ENCODE measurements at places on chromosomes 7 and 10.

DNA sequence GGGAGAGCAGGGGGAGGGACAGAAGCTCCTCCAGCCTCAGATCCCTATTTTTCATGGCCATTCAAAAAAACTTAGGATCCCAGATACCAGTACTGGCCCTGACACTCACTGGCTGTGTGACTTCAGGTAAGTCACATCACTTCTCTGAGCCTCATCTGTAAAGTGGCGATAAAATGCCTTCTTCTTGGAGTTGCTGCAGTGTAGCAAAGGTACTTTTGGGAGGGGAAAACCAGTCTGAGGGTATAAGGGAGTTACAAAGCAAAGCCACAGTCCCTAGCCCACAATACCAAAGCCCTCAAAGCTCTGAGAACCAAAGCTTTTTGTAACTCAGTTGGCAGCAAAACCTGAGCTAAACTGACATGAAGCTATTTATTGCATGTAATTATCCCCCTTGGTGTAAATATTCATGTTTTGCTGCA lies 43.4 kb upstream of the COL13A1 start:
- DNase-seq: no peak

DNA sequence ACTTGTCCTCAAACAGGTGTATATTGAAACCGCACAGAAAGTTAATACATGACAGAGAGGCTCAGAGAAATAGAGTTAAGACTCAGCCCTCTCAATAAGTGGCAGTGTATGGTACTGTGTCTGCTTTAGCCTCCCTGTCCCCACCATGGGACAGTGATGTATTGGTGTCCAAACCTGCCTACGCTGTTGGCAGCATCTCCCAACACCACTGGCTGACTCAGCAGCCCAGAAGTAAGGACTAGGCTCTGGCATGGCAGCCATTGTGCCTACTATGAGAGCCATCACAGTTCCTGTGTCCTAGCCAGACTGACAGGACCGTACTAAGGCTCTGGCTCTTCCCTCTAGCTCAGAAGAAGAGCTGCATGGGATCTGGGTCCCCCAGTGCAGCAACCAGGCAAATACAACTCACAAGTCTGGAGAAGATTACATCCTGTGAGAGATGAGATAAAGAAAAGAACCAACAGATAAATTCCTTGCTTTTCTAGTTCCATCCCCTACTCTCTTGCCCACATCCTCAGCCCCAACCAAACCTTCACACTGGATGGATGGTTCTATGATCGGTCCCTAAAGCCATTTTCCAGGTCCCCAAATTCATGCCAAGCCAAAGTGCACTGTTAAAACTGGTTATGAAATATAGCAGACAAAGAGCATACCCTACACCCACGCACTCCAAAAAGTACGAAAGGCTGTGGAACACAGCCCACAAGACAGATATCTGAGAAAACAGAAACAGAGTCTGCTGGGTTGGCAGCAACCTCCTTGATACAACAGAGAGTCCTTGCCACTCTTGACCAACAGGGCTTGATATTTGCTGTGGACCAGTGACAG lies 44.1 kb upstream of the DMTF1 start:
- DNase-seq: no peak

DNA sequence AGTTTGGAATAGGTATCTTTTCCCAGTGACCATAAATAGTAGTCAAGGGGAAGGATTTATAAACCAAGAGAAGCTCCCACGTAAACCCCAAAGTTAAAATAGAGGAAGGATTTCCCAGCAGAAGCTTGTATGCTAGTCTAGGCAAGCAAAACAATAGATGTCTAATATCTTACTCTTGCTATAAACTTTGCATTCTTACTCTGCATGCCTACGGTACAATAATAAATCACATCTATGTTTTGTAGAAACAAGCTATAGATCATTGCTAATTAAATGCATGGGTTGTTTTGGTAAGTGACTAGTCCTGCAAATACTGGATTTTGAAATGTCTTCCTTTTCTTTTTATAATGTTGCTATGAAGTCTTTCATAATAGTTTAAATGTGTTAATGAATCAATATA lies 585.5 kb downstream of the INHBA start:
- DNase-seq: no peak

GRCh38 chr10:72593963-72594362 lies 31.9 kb downstream of the MICU1 start:
- DNase-seq: no peak

- DNase-seq: no peak
Observed at GRCh38 chr7:28509251-28510025, 97.1 kb downstream of the CREB5 start.

GRCh38 chr7:89738549-89738948 lies 415.7 kb upstream of the STEAP1 start:
- no peak for DNase-seq

DNA sequence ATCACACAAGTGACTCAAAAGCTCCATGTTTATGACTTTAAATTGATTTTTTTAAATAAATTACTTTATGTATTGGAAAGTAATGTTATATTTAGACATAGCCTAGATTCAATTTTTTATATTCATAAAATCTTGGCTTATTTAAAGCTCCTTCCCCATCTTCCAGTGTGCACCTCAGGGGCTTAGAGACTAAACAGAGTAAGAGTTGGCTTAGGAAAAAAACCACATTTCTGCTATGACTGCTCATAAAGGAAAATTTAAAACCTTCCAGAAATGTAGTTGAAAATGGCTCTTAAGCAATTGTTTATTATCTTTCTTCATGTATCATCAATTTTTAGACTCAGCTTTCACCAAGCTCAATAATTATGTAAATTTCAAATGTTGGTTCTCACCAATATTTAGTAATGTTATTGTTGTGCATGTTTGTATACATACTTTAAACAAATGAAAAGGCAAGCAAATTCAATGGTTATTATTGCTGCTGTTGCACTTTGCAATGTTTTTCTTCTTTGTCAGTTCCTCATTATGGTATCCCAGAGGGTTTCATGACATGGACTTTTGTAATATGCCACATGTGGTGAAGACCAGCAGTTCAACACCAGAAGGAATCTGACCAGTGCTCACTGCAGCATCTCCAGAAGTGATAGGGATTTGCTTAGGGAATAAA lies 700.1 kb upstream of the ANKRD30A start:
- DNase-seq: no peak

DNA sequence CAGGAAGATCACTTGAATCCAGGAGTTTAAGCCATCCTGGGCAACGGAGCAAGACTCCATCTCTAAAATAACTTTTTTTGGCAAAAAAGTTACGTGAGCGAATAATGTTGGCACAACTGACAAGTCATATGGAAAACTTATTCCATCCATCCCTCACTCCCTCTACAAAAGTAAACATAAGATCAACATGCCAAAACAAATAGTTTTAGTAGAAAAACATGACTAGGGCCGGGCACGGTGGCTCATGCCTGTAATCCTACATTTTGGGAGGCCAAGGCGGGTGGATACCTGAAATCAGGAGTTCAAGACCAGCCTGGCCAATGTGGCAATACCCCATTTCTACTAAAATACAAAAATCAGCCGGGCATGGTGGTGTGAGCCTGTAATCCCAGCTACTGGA lies 25.6 kb downstream of the SLC25A16 start:
- DNase-seq: no peak

DNA sequence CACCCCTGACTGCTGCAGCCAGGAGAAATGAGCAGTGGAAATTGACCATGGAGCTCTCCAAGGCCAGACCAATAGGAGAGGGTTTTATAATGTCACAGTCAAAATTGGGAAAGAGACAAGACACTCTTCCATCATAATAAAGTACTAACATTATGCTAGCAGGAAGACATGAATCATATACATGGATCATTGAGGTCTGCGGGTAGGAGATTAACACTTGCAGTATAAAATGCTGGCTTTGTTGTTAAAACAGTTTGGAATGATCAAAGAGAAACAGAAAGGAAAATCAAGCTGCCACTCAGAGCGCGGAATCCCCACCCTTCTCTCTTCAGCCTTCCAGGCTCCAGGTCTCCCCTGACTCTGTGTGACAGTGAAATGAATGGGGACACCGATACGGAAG lies 53.4 kb upstream of the CALN1 start:
- no peak for DNase-seq

DNA sequence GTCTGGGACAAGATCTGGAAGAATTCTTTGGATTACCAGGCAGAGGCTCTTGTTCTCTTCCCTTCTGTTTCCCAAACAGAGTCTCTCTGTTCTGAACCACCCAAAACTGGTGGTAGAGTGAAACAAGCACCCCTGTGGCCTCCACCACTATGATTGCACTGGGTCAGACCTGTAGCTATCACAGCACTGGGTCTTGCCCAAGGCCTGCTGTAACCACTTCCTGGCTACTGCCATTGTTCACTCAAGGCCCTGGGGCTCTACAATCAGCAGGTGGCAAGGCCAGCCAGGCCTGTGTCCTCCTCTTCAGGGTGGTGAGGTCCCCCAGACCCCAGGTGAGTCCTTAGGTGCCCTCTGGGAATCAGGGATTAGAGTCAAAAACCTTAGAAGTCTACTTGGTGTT lies 4.1 kb upstream of the LRRC17 start:
- DNase-seq: no peak

GRCh38 chr10:74104996-74105395 lies 45.6 kb downstream of the AP3M1 start:
- DNase-seq: no peak

DNA sequence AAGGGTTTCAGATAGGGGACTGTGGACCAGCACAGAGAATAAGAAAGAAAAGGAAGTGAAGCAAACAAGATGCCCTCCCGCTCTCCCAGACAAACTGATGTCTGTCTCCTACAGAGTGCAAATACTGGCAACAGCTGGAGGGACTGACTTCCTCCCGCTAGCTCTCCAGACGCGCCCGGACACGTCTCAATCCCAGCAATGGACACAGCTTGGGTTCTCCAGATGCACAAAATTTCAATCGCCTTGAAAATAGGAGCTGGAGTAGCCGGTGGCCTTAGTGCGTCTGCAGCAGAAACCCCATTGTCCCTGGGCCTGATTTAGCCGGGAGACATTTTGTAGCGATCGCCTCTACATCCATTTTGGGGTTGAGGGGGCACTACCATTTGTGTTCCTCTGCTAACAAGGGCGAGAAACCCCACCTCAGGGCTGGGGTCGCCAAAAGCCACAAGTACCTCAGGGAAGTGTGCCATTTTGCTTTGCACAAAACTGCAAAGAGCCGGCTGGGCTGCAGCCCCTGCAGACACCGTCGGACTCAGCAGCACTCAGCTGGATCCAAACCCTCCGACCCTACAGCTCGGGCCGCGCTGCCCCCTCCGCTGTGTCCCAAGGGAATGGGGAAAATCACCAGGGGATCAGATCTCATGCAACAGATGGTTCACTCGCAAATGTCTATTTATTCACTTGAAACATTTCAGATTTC lies 5.9 kb downstream of the CPA2 start:
- DNase-seq: peak; percentile 96

DNA sequence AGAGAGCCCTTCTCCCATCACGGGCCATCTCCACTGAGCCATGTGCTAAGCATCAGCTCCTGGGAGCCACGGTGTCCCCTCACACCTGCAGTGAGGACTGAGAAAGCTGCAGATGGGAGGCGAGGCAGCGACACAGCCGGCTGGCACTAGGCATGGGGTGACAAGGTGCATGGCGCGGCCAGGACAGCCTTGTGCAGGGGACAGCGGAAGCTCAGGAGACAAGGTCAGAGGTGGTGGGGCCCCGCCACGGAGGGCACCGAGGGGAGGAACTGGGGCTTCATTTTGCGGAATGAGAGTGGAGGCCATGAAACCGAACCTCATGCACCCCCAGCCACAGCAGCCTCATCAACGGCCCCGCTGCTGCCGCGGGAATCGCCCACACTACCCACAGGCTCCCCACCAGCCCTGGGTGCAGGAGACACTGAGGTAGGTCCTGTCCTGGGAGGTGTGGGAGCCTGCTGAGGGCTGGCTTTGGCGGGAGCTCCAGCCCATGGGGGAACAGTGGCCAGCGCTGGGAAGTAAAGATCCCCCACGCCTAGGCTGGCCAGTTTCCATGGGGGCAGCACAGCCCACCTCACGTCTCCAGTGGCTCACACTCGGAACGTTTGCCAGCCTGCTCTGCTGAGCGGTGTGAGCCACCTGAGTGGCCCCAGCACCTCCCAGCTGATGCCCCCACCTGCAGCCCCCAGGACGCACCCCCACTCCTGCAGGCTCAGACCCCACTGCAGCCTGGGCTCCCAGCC lies 71.2 kb upstream of the INSIG1 start:
- DNase-seq: no peak

DNA sequence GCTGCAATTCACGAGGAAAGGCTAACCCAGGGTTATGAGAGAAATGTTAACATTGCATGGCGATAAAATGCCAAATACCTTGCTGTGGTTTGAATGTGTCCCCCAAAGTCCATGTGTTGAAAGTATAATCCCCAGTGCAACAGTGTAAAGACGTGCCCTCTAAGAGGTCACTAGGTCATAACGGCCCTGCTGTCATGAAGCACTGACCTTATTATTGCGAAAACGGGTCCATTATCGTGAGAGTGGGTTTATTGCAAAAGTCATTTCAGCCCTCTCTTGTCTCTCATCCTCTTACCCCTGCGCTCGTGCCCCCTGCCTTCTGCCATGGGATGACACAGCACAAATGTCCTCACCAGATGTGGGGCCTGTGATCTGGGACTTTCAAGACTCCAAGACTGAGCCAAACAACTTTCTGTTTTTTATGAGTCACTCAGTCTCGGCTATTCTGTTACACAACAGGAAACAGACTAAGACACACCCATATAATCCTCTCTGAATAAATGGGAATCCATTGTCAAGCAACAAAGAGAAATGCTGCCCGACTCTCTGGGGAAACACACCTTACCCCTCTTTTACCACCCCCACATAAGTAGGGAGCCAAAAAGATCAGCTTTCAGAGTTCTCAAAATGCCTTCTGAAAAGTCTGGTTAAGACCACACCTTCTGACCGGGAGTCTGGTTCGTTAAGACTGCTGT lies 73.1 kb upstream of the UCN3 start:
- peak; percentile 7 for DNase-seq

DNA sequence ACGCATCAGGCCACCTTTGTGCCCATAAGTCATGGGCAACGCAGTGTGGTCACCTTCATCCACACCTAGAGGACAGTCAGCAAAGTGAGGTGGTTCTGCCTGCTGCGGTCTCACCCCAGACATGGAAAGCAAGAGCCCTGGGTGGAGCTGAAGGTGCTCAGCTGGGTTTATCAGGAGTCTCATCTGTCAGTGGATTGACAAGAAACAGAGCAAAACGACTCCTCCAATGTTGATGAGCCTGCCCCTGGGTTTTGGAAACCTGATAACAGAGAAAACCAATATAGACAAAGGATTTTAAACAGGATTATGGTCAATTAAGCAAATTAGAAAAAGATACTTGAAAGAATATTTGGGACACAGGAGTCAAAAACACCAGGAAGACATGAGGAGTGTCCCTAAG lies 229.3 kb upstream of the PRSS58 start:
- no peak for DNase-seq

DNA sequence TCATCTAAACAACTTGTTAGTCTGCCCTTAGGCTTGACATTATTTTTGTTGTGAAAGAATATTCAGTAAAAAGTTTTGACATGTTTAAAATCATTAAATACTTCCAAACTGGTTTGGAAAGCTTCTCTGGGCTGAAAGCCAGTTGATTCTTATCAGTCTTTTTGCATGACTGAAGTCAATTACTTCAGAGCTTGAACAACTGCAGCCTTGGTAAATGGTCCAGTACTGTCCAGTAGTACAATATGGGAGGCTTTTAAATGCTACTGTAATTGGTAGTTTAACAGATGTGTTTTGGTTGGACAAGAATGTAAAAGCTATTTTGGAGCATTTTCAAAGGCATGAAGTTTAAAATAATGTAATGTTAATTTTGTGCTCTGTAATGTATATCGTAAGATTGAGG lies 103.4 kb downstream of the SDK1 start:
- peak; percentile 35 for DNase-seq

Data from NCI-H2081 (cell line).